Endothelial cell of umbilical vein (primary cell): ENCODE measurements at places on chromosomes 2 and 18. TPM values are rescaled to one million over a fixed set of nuclear protein-coding genes. Genes with fewer than 3 reads are reported as not detected.

Gene PREB
- total RNA-seq, result 45.6 and 47.2 TPM in 2 replicates

Gene MC2R
- total RNA-seq, result not detected in 2 replicates

Gene AKAIN1
- not detected in 2 replicates for total RNA-seq

Gene NEMP2
- total RNA-seq, result 3.8 and 8.4 TPM in 2 replicates

Gene OXER1
- 0.18 TPM in 1 of 2 replicates, not detected in the other for total RNA-seq

Gene FAM124B
- 81.4 and 82.0 TPM in 2 replicates for total RNA-seq

Gene DARS1
- 41.5 and 48.8 TPM in 2 replicates for total RNA-seq

Gene NEDD4L
- 78.9 and 95.9 TPM in 2 replicates for total RNA-seq

Gene CCL20
- 0.53 TPM in 1 of 2 replicates, not detected in the other for total RNA-seq

Gene ADD2
- total RNA-seq, result not detected in 2 replicates

Gene ORMDL1
- 58.0 and 63.3 TPM in 2 replicates for total RNA-seq

Gene FAP
- 2.0 TPM in 1 of 2 replicates, not detected in the other for total RNA-seq

Gene TMEM185B
- total RNA-seq, result 23.9 and 29.9 TPM in 2 replicates

DNA sequence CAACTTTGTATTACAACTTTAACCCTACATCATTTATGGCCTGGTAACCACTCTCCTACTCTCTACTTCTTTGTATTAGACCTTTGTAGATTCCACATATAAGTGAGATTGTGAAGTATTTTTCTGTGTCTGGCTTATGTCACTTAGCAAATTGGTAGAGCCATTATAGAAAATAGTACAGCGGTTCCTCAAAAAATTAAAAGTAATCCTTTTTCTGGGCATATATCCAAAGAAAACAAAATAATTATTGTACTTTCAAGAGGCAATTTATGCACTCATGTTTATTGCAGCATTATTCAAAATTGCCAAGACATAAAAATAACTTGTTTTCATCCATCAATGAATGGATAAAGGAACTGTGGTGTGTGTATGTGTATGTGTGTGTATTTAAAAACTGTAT, 537.5 kb upstream of the FSIP2 start:
- no peak for DNase-seq

DNA sequence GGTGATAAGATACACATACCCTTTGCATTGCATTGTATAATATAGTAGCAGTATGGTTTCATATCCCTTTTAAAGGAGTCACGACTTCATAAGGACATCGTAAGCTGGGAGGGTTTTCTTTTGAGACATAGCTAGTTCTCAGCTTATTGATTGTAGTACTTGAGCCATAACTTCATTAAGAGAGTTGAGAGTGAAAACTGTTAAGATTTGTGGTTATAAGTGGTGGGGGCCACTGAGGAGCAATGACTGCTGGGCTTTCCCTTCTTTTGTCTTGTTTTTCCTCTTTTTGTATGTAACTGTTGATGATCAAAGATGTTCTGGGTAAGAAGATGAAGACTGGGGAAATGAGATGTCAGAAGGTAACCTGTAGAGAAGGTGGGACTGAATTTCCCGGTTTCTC, 11.0 kb downstream of the EIF5B start:
- no peak for DNase-seq

GRCh38 chr2:43073401-43073825, 153.0 kb downstream of the ZFP36L2 start:
- no peak for DNase-seq

- DNase-seq, result no peak
These were observed 334.4 kb upstream of the DLGAP1 start for GRCh38 chr18:4789506-4789905.

DNA sequence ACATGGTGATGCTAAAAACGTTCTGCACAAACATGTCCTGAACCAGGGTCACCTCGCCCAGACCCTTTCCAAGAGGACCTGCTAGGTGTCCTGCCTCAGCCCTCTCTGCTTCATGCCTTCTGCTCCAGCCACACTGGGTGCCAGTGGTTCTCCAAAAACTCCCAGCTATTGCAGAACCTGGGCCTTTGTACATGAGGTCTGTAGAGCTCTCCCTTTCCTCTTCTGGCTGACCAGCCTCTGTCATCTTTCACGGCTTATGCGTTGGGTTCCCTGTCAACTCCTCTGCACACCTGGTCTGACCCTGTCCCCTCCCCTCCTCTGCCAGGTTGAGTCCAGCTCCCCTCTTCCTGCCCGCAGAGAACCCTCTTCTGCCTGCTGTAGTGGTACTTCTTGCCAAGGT, 35.5 kb upstream of the IGFBP5 start:
- DNase-seq, result no peak

GRCh38 chr2:47620770-47621437, 162.0 kb upstream of the MSH6 start:
- DNase-seq, result no peak

GRCh38 chr18:7597500-7597899, 30.4 kb downstream of the PTPRM start:
- no peak for DNase-seq

DNA sequence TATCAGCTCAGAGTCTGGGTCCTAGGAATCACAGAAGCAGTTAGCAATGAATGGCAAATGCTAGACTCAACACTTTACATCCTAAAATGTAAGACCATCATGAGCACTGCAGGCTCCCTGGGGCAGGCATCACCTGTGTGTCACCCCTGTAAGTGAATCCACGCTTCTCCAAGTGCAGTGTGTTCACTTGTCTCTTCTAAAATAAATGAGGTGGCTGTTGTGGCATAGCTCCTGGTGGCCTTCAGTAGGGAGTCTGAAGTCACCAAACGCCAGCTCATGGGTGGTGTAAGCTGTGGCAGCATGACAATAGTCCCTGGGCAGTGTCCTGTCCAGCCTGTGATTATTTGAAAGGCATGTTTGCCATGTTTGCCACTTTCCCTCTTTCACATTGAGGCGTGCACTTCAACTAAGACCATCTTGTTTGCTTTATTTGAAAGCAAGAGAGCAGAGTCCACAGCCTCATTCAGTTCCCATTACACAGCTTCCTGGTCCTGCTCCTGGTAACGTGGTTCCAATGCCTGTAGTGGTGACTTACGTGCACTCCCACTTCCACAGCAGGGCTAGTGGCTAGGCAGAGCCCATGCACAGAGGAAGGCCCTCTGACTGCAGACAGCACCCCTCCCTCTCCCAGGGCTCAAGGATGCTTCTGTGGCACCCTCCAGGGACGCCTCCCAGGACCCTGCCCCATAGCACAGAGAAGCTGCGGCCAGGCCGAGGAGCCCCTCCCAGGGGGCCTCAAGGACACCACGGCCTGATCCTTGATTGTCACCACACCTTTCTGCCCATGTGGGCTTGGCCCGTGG, 24.3 kb downstream of the COA5 start:
- DNase-seq, result no peak

DNA sequence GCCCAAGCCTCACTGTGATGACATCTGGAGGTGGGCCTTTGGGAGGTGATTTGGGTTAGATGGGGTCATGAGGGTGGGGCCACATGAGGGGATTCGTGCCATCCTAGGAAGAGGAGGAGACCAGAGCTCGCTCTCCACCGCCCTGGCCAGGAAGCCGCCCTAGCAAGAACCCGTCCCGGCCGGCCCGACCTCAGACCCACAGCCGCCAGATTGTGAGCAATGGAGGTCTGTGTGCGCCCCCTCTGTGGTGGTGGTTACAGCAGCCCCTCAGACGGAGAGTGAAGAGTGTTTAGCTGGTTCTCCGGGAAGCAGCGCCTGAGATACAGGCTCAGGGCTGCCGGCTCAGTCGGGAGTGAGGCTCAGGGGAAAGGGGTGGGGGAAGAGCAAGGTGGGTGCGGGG, 83.3 kb downstream of the RTP5 start:
- no peak for DNase-seq

GRCh38 chr2:10149635-10150034, 27.1 kb downstream of the RRM2 start:
- no peak for DNase-seq

DNA sequence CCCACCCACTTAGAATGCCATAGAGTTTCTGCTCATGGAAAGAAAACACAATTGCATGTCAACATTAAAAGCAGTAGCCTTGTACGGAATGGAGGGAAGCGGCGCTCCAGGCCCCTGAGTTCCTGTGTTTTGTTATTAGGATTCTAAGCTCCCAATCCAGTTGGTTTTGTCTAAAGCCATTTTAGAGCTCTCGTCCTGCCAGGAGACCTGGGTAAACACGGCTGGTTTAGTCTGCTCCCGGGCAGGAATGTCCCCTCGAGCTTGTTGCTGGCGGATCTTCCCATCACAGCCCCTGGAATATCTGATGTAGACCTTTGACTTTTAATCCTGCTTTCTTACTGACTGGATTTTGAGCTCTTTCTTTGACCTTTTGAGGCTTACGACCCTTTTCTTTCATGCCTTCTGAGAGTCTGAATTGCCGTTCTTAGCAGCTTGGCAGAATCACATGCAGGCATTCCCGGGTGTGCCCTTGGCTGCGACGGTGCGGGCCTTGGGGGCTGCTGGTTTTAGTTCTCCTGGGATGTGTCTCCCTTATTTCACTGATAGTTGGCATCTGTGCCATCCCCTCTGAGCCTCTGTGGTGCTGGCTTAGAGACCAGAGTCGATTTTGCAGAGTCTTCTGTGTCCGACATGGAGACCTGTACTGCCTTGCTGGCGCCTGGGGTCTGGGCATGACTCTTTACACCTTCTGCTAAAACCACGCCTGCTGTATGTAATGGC, 25.4 kb downstream of the GREB1 start:
- no peak for DNase-seq

GRCh38 chr18:73728657-73729056, 419.0 kb downstream of the FBXO15 start:
- no peak for DNase-seq

DNA sequence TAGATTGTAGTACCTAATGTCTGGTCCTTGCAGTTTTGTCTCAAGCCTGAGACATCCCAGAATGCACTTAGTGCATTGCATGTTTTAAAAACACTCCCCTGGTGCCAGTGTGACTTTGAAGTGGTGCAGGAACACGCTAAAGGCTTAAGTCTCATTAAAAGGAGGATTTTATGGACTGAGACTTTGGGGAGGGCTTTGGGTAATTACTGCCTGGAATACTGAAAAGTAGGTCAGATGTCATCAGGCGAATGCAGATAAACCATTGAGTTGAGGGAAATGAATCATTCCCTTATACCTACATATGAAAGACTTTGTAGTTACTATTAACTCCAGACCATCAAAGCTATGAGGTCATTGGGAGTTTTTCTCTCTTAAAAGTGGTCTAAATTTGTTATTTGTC, 3.0 kb upstream of the OSBPL1A start:
- peak; percentile 26 for DNase-seq

- no peak for DNase-seq
These were observed 9.1 kb downstream of the SEPTIN2 start for GRCh38 chr2:241324775-241325174.

- DNase-seq, result peak; percentile 6
These were observed 395.3 kb downstream of the TSN start for GRCh38 chr2:122150524-122151280.

DNA sequence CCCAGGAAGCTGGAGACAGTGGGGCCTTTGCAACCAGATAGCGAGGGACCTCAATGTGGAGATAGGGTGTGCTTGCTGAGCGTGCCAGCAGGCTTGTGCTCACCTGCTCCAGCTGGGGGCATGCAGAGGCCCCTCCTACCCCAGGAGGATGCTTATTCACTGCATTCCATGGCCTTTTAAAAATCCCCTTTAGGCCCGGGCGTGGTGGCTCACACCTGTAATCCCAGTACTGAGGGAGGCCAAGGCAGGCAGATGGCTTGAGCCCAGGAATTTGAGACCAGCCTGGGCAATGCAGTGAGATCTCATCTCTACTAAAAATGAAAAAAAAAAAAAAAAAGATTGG, 54.5 kb downstream of the ODC1 start:
- DNase-seq, result no peak

DNA sequence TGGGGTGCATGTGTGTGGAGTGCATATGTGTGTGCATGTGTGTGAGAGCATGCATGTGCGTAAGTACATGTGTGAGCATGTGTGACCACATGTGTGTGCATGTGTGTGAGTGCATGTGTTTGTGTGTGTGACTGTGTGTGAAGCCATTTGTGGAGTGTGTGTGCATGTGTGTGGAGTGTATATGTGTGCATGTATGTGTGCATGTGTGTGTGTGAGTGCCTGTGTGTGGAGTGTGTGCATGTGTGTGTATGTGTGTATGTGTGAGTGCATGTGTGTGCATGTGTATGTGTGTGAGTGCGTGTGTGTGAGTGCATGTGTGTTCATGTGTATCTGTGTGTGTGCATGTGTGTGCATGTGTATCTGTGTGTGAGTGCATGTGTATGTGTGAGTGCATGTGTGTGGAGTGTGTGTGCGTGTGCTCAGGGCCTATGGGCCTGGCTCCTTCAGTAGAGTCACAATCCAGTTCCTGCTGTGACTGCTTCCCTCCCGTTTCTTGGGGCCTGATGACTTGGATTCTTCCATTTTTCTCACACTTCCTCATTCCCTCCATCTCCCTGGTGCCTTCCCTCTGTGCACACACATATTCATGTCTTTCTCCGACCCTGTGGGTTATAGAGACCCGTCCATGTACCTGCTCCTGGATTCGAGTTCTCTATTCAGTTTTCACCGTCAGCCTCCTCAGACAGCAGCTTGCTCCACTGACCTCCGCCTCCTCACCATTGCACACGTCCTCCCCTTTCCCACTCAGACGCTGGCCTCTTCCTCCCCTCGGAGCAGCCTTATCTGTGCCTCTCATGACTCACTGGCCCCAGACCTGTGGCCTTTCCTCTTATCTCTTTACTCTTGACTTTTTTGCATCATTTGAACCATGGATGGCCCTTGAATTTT, 25.2 kb downstream of the TOGARAM2 start:
- no peak for DNase-seq

DNA sequence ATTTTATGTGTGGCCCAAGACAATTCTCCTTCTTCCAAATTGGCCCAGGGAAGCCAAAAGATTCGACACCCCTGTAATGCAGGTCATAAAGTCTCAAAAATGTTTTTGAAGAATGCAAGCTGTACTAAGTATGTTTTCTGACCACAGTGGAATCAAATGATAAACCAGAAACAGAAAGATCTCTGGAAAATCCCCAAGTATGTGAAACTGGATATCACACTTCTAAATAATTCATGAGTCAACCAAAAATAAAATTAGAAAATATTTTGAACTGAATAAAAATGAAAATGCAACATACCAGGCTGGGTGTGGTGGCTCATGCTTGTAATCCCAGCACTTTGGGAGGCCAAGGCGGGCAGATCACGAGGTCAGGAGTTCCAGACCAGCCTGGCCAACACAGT, 34.1 kb upstream of the UBE2F start:
- no peak for DNase-seq

DNA sequence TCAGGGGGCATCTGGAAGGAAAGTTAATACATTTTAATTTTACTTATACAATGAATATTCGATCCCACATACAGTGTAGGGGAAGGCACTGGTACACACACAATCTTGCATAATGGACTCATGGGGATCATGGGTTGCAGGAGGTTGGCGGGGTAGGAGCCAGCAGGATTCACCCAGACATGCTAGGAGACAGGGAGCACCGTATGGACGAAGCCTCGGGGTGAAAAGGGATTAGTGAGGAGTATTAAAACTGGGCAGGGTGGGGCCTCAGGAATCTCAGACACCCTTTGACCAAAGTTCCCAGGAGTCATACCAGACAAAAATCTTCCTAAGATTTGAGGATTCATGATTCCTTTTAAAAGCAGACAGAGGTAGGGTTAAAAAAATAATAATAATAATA, 140.8 kb downstream of the BCL11A start:
- DNase-seq, result no peak
